ENCODE measurements at places on chromosomes 16 and 17.

GRCh38 chr16:8848939-8849391, 19.8 kb downstream of the CARHSP1 start:
- DNase-seq: no peak

DNA sequence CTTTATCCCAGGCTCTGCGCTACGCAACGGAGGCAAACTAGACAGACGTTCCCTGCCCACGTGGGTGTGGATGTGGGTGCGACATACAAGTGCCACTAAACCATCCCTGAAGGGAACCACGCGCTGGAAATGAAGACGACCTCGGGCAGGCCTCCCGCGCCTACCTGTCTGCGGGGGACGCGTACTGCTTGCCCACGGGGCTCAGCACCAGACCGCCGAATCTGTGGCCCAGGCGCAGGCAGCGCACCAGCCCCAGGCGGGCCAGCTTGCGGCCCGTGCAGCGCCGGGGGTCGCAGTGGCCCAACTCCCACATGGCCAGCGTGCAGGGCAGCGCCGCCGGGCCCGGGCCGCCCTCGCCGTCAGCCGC, 480 bp downstream of the TSR3 start:
- DNase-seq: no peak

GRCh38 chr17:73291260-73291801, 20.5 kb downstream of the CDC42EP4 start:
- peak; percentile 86 for DNase-seq

- DNase-seq: no peak
These were observed 489.0 kb downstream of the NPIPA7 start for GRCh38 chr16:16867973-16868372.

DNA sequence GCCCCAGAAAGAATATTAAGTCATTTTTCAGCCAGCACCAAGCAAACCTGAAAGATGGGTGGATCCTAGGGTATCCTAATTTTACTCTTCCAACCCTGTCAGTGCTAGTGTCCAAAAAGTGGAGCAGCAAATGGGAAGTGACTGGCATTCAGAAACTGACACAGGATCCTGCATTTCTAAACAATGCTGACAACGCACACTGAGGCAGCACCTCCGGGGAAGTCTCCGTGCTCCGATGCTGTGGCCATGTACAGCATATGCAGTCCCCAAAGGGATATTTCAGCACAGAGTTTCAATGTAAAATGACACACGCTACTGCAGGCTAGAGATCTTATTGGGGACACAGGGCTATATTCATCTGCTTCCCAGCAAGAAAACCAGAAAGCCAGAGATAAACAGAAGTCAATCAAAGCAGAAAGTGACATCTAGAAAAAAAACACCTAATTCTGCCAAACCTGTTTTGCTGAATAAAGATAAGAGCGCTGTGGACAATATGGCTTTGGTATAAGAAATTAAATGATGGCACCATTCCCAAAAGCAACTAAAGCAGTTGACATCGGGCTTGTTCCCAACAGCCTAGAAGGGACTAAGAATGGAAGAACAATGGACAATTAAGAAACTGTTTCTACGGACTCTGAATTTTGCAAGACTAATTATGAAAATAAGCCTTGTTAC, 17.3 kb downstream of the XYLT1 start:
- no peak for DNase-seq

GRCh38 chr16:74608944-74609343, 2.0 kb upstream of the GLG1 start:
- DNase-seq: no peak

GRCh38 chr17:13721705-13722104, 120.0 kb upstream of the HS3ST3A1 start:
- no peak for DNase-seq

GRCh38 chr17:3924512-3925350, 8.5 kb upstream of the P2RX1 start:
- DNase-seq: no peak

- DNase-seq: peak; percentile 75
These were observed 54.7 kb downstream of the CBFA2T3 start for GRCh38 chr16:88922114-88922825.

- DNase-seq: no peak
These were observed 533 bp downstream of the RASD1 start for GRCh38 chr17:17495536-17496188.

- no peak for DNase-seq
These were observed 1.1 kb downstream of the SLC25A39 start for GRCh38 chr17:44323359-44324091.

- no peak for DNase-seq
These were observed 90.7 kb downstream of the PITPNC1 start for GRCh38 chr17:67467500-67468455.

DNA sequence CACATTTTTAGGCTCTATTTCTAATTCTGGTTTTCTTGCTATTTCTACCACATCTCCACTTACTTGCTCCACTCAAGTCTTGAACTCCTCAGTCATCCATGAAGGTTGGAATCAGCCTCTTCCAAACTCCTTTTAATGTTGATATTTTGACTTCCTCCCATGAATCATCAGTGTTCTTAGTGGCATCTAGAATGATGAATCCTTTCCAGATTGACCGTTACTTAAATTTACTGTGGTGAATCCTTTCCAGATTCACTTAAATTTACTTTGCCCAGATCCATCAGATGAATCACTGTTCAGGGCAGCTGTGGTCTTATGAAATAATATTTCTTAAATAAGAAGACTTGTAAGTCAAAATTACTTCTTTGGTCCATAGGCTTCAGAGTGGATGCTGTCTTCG, 32.4 kb downstream of the CLTC start:
- no peak for DNase-seq

GRCh38 chr17:80838311-80839025, 153.2 kb upstream of the CHMP6 start:
- DNase-seq: no peak

DNA sequence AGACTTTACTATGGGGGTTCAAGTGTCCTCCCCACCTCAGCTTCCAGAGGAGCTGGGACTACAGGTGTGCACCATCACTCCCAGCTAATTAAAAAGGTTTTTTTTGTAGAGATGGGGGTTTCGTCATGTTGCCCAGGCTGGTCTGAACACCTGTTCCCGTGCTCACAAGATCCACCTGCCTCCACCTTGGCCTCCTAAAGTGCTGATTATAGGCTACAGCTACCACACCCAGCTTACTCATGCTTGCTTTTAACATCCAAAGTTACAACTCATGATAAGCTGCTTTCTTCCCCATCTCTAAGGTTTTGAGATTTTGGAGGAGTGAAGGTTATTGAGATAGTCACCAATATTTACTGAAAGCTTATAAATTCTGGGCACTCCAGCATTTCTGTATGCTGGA, 2.6 kb downstream of the NUP88 start:
- DNase-seq: no peak

DNA sequence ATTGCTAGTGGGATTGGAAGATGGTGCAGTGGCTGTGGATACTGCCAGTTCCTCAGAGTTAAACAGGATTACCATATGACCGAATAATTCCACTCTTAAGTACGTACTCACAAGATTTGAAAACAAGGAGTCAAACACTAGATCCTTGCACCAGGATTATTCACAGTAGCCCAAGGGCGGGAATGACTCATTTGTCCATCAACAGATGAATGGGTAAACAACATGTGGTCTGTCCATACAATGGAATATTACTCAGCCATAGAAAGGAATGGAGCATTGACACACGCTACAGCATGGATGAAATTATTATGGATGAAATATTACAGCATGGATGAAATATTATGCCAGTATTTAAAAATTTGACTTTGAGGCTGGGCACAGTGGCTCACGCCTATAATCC, 9.1 kb upstream of the MAPK8IP3 start:
- no peak for DNase-seq

DNA sequence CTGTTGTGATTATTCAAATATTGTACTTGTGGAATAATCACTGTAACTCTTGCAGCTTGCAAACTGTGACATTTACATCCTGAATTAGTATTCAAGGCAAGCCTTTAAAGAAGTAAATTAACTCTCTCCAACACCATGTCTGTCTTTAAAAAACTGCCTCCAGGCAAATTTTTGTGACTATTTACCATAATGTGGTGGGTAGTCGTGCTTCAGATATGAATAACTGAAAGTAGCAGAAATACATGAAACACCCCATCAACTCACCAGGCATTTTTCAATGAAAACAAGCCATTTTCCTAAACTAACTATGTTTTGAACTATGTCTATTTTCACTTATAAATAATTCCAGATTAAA, 217.4 kb upstream of the PSMD7 start:
- DNase-seq: no peak

DNA sequence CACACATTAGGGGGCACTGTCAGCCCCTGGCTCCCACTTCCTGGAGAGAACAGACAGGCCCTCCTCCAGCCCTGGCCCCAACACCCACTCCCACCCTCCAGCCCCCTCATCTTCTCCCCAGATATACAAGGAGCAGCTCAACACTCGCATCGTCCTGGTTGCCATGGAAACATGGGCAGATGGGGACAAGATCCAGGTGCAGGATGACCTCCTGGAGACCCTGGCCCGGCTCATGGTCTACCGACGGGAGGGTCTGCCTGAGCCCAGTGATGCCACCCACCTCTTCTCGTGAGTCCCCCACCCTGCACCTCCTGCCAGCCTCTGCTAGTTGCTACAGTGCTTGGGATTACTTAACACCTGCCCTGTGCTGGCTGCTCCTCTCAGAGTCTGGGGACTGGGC, 14.4 kb downstream of the ADAM11 start:
- DNase-seq: no peak

DNA sequence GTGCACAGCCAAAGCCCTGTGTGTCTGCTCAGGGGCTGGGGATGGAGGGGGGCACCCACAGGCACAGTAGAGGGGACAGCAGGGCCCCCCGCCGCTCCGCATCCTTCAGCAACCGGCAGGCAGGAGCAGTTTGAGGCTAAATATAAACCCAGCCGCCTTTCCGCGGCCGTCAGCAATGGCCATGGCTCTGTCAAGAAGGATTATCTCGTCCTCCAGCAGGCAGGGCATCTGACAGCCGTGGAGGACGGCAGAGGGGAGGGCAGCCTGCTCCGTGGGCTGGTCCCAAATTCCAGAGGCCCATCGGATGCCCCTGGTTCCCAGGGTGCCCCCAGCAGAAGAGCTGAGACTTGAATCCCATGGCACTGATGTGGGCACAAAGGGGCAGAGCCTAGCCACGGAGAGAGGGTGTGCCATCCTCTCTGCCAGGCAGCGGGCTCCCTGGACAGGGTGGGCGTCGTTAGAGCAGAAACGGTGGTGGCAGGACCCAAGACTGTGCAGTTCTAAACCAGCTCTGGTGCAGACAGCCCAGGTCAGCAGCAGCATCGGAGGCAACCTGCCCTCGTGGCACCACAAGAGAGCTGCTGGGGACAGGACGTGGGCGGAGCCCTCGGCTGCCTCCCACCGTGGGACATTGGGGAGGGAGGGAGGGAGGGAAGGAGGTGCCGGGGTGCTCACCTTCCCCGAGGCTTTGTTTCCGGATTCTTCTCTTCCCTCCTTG, 198.8 kb upstream of the CIBAR2 start:
- no peak for DNase-seq

DNA sequence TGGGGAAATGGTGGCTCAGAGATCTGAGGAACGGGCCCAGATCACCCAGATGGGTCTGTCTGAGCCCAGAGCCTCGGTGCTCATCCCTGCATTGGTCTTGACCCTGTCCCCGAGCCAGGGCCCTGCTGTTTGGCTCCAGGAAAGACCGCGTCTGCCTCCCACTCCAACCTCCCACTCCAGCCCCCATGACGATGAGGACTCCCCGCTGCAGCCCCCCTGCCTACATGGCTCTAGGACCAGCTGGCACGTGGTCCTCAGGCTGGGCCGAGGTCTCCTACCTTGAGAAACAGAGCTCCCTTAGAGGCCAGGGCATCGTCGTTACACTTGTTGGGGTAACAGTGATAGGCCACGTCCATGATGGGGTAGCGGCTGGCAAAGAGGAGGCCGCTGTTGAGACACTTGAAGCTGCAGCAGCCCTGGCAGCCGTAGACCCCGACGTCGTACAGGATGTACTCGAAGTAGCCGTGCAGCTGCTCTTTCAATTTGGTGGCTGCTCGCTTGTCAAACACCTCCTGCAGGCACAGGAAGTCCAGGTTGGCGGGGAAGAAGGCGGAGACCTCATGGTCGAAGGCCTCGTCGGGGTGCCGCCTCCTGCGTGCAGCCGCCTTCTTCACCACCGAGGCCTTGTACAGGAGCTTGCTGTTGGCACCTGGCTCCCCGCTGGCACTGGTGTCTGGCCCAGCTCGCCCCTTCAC, 59.9 kb downstream of the PRMT7 start:
- no peak for DNase-seq

- no peak for DNase-seq
These were observed 560.3 kb downstream of the WWOX start for GRCh38 chr16:78659668-78660217.

GRCh38 chr16:68889508-68890150, 46.3 kb downstream of the TANGO6 start:
- DNase-seq: peak; percentile 9

GRCh38 chr17:76307966-76308338, at the start of gene QRICH2:
TSS of gene QRICH2 (minus strand) at chr17:76308276. CDS start at chr17:76307998, 278 bp downstream.
- DNase-seq: no peak

DNA sequence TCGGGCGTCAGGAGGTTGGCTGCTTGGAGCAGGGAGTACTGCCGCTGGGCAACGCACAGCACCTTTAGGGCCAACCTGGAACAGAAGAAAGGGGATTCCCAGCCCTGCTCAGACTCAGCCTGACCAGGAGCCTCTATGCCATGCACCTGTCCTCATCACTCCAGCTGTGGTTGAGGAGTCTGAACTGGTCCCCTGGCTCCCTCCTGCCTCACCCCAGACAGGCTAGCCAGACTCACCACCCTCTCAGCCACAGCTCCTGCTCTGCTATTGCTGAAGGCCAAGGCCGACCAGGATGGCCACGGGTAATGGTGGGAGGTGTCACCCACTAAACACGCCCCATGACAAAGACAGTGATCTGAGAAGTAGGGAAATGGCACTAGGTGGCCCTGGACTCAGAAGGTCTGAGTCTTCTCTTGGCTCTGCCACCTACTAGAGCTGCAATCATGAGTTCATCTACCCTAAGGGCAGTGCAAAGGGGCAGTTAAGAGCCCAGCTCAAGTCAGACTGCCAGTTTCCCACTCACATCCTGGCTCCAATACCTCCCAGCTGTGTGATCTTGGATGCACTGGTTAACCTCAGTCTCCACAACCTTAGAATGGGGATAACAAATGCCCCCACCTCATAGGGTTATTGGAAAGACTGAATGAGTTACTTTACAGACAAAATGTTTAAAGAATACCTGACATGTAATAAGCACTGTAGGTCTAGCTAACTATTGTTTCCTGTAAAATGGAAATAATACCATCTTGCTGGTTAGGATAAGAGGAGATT, 13.8 kb upstream of the GFAP start:
- no peak for DNase-seq

- no peak for DNase-seq
These were observed 468.0 kb downstream of the TOX3 start for GRCh38 chr16:52078716-52079655.

- DNase-seq: no peak
These were observed 534 bp downstream of the GPATCH8 start for GRCh38 chr17:44502598-44503146.
